ENCODE measurements at places on chromosomes 2 and 18.

DNA sequence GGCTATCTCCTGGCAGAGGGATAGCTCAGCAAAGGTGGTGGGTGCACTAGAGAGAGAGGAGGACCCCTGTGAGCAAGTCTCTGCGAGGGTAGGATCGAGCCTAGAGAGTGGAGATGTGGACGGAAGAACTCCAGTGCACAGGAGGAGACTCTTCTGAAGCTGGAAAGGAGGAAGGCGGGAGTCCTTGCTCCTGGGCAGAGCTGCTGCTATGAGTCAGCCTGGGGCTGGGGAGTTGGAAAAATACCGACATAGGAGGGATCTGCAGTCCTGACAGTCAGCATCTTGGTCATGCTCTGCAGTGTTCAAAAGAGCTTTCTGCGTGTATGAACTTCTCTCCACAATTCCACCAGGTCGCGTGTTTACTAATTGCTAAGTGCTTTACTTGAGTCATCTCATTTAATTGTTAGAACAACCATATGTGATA is 233.8 kb downstream of the LDLRAD4 start:
- no peak for DNase-seq

GRCh38 chr2:127655209-127656073 is 9.5 kb downstream of the GPR17 start:
- DNase-seq: no peak

GRCh38 chr2:138997346-138997745 is 217.2 kb upstream of the NXPH2 start:
- DNase-seq: no peak

DNA sequence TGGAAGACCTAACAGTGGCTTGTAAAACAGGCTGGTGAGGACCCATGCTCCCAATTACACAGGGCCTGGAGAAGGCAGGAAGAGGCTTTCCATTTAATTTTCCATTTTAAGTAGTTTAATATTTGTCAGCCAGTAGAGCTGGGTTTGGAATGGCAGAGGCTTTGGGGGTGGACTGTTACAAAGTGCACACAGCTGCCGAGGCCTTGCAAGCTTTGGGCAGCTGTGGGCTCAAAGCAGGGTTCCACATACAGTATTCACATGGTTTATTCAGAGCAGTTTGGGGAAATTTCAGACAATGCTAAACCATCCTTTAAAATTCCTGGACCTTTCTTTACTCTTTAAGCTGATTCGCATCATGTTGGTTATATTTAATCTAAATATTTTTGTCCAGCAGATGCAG is 132.6 kb downstream of the WDSUB1 start:
- DNase-seq: no peak

- no peak for DNase-seq
Observed at GRCh38 chr18:1425679-1426078, 521.0 kb downstream of the ADCYAP1 start.

GRCh38 chr2:122927197-122927596 is 1097.9 kb upstream of the CNTNAP5 start:
- DNase-seq: no peak

All from stimulated activated CD4-positive, alpha-beta T cell treated with anti-CD3 and anti-CD28 coated beads, Interleukin-12 subunit alpha, Interleukin-12 subunit beta, amount 100 ng/mL, for 48 hours (primary cell).